Activated CD4-positive, alpha-beta T cell treated with anti-CD3 and anti-CD28 coated beads, Interleukin-2, amount 50 U/mL, for 16 hours (primary cell): ENCODE measurements at places on chromosomes 12 and 14.

DNA sequence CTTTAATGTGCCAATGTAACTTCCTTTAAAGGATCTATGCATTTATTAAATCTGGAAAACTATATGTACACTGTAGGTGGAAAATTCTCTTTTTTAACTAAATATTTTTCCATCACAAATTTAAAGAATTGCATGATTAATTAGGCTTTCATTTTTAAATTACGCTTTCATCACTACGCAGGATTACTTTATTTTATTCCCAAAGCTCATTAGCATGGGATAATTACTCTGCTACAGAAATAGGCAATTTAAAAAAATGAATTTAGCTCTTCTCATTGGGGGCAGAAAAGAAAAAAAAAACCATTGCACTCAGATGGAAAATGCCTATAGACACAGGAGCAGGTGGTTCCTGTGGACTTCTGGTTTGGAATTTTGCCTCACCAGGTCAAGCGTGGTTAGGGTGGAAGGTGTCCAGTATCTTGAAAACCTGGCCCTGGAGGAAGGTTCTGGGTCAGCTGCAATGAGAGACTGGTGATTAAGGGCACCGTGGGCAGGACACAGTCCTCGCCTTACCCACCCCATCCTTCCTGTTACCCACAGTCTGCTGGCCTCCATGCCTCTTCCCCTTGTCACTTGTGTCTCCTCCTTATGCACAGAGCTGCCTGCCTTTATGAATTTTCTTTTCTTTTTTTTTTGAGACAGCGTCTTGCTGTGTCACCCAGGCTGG is 17.3 kb upstream of the RIN3 start:
- DNase-seq, result no peak

GRCh38 chr12:130530429-130530828 is 185.7 kb downstream of the RIMBP2 start:
- DNase-seq, result no peak

- no peak for DNase-seq
Measured at GRCh38 chr12:122729583-122730214, 945 bp downstream of the HCAR1 start.

DNA sequence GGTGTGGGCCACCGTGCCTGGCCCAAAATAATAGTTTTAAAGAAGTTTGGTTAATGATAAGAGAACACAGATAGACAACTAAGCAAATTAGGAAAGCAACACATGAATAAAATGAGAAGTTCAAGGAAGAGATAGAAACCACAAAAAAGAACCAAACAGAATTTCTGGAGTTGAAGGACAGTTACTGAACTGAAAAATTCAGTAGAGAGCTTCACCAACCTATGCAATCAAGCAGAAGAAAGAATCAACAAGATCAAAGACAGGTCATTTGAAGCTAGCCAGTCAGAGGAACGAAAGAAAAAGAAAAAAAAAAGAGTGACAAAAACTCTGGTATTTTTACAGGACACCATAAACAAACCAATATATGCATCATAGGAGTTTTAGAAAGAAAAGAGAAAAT is 15.4 kb upstream of the KRT83 start:
- no peak for DNase-seq

DNA sequence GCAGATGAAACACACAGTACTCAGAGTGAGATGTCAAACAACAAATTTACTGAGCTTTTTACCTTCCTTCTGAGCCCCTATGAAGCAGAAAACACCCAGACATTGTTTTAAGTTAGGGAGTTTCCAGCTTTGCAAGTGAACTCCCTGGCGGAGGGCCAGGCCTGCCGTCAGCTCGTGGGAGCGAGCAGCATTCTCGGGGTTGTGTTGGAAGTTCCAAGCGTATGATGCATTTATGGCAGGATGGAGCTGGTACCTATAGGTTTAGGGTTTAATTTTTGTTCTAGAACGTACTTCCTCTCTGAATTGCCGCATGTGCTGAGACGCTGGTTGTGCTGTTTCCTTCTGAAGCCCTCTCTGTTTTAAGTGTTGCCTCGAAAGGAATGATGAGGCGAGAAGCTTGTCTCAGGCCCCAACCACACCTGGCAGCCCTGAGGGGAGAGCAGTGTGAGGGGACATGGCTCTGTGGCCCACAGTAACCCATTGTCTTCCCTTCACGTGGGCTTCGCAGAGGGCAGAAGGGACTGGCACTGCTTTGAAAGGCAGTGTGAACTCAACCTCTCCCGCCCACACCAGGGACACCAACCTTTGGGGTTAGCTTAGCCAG is 76.6 kb downstream of the SSPN start:
- DNase-seq, result no peak

- DNase-seq, result peak; percentile 89
Measured at GRCh38 chr14:75487155-75487671, 35.1 kb upstream of the BATF start.

GRCh38 chr12:64781280-64782190 is 22.3 kb upstream of the GNS start:
- DNase-seq, result no peak

GRCh38 chr12:93237235-93237915 is 140.3 kb upstream of the NUDT4 start:
- no peak for DNase-seq

- no peak for DNase-seq
Measured at GRCh38 chr12:71449373-71450070, 9.9 kb downstream of the LGR5 start.

GRCh38 chr14:49796025-49796424 is 28.1 kb downstream of the KLHDC2 start:
- no peak for DNase-seq

DNA sequence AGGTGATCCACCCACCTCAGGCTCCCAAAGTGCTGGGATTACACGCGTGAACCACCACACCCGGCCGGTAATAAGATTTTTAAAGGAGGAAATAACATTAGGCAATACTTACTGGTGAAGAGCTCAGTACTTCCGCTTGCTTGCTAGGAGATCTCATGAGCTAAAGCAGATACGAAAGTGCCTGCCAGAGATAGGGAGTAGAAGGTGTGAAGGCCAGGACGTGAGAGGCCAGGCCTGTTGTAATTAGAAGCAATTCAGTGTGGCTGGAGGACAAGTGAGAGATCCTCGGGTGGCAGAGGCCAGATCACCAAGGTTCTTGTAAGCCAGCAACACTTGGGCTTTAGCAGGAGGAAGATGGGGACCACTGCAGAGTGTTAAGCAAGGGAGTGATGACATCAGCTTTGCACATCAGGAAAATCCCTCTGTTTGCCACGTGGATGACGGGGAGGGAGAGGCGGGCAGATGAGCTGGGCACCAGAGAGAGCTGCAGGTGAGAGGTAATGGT is 7.6 kb downstream of the TECPR2 start:
- no peak for DNase-seq

GRCh38 chr14:100039903-100040302 is 25.3 kb upstream of the EVL start:
- DNase-seq, result no peak

DNA sequence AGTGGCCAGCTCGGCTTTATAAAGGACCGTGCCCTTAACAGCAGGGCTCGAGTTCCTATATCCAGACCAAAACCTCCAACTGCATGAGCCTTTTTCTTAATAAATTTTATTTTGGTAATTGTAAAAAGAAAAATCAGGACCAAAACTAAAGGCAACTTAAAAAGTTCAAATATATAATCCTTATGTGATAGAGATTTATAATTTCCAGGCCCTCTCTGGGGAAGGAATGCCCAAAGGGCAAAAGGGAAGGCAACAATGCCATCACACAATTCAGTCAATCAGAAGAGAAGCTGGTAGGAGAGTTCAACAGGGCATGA is 401 bp upstream of the IPO4 start:
- no peak for DNase-seq

GRCh38 chr12:88142610-88142991 is 494 bp downstream of the TMTC3 start:
- peak; percentile 15 for DNase-seq

DNA sequence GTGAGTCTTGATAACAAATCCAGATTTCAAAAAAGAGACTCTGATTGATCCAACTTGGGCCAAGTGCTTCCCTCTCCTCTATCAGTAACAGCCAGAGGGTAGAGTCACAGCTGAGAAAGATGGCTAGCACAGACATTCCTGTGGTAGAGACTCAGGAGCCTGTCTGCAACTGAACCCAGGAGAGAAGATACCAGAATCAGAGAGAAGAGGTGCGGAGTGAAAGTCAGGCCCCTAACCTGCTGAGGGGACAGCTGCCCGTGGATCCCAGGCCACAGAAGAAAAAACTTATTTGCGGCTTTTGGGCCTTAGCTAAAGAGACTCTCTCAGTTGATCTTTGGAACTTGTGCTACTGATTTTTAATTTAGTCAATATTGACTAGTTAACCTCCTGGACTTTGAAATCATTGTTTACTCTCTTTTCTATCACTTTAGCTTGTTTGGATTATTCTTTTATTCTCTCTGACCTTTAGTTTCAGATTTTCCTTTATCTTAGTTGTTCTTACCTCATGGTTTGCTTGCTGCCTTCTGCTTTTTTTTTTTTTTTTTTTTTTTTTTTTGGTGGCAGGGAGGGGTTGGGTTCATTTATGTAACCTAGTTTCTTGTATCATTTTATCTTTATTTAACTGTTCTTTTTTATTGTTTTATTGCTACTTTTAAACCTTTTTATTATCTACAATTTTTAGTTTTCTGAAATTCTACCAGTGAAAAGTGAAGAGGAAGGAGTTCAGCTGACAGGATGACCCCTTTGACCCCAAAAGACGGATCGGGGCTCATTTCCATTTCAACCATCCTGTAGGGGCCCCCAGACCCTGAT is 154.9 kb upstream of the KRR1 start:
- DNase-seq, result no peak

DNA sequence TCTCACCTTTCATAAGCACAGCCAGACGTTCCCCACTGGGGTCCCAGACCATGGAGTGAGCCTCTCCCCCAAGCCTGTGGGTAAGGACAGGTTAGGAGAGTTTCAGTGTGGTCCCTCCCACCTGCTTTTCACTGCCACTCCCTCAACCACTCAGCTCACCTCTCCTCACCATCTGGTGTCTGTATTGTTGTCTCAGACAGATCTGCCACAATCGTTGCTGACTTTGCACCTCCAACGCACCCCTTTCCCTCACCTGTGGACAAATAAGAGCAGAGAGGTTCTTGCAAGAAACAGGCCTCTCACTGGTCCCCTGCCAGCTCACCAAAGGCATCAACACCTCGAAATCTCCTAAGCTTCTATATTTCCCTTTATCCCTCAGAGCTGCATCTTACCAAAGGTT is 8.8 kb downstream of the MYG1 start:
- DNase-seq, result no peak
